ENCODE measurements at places on chromosomes 11 and 22. TPM values are rescaled to one million over a fixed set of nuclear protein-coding genes. Genes with fewer than 3 reads are reported as not detected.

Gene MPZL3
- 31.5 TPM for total RNA-seq

Gene TRIM51
- not detected for total RNA-seq

Gene RFPL2
- total RNA-seq, result 0.30 TPM

Gene GLYAT
- 0.13 TPM for total RNA-seq

Gene IGLL1
- not detected for total RNA-seq

Data from activated T-helper 17 cell treated with anti-CD3 and anti-CD28 coated beads, Interleukin-2, amount 50 U/mL, for 72 hours (primary cell).